ENCODE measurements at places on chromosomes 1 and 21. TPM values are rescaled to one million over a fixed set of nuclear protein-coding genes. Genes with fewer than 3 reads are reported as not detected.

DNA sequence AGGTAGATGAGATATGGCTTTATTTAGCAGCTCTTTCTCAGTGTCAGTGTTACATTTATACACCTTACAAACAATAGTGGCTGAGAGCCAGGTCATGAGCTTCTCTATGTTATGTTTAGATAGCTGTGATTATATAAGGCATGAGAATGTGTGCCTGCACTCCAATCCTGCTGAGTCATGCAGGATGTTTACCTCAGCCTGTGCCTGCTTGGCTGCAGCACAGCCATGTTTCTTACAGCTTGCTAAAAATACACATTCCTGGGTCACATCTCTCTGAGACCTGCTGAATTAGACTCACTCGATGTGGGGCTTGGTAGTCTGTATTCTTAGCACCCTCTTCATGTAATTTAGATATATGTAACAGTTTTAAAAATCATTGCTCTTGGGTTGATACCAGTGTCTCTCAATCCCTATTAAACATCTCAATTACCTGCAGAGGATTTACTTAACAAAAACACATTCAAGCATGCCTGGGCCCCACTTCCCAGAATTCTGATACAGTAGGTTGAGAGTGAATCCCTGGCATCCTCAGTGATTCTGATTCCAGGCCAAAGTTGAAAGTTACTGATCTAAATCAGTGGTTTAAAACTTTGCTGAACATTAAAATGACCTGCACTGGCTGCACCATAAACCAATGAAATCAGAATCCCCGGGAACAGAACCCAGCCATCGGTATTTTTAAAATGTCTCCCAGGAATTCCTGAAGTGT, 107.5 kb downstream of the GDAP2 start:
- DNase-seq: peak; percentile 12
- no peak overlapping the region for H3K4me3 ChIP-seq
- H3K4me1 ChIP-seq: no peaks in the 10 kb centered on the region
- H3K36me3 ChIP-seq: no peaks in the 10 kb centered on the region

Gene LMX1A
- 0.54 TPM for polyA plus RNA-seq

DNA sequence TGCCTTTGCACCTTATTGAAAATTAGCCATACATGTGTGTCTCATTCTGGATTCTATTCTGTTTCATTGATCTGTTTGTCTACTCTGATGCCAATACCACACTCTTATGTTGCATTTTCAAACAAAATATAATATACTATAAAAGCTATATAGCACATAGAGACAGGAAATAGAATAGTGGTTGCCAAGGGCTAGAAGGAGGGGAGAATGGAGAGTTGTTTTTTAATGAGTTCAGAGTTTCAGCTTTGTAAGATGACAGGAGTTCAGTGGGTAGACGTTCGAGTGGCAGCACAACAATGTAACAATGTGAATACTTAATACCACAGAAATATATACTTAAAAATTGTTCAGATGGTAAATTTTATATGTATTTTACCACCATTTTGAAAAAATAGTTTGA, 17.0 kb downstream of the RLF start:
- H3K4me3 ChIP-seq: no peak overlapping the region
- no peak for DNase-seq
- no peaks in the 10 kb centered on the region for H3K36me3 ChIP-seq
- no peaks in the 10 kb centered on the region for H3K4me1 ChIP-seq
- H3K27ac ChIP-seq: no peak overlapping the region
- H3K27me3 ChIP-seq: no peaks in the 10 kb centered on the region

GRCh38 chr1:222104694-222105392, 363.0 kb upstream of the DUSP10 start:
- H3K27me3 ChIP-seq: no peaks in the 10 kb centered on the region
- no peaks in the 10 kb centered on the region for H3K4me1 ChIP-seq
- H3K4me3 ChIP-seq: no peak overlapping the region
- H3K27ac ChIP-seq: no peak overlapping the region

DNA sequence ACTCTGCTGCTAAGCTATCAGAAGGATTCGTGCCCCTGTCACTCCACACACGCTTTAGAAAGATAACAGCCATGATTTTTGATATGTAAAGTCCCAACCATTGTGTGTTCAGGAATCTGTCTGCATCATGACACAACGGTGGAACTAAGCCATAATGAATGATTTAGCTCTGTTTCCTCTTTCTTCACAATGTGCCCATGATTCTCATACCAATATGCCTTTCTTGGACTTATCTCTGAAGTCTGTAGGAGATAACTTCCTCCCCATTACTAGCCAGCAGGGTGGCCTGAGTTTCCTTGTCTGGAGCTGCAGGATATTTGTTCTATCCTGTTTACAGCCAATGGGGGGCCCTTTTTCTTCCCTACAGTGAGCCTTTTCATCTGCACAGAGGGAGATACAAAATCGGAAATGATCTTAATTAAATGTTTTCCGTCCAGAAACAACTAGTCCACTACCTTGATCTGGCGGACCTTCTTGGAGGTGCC, 511.7 kb downstream of the USP25 start:
- H3K36me3 ChIP-seq: no peaks in the 10 kb centered on the region
- H3K4me1 ChIP-seq: no peaks in the 10 kb centered on the region
- no peak overlapping the region for H3K4me3 ChIP-seq
- no peaks in the 10 kb centered on the region for H3K27me3 ChIP-seq
- no peak for DNase-seq
- no peak overlapping the region for H3K27ac ChIP-seq

GRCh38 chr1:184056921-184057555, 5.5 kb downstream of the TSEN15 start:
- no peak overlapping the region for H3K27ac ChIP-seq
- no peaks in the 10 kb centered on the region for H3K27me3 ChIP-seq
- H3K36me3 ChIP-seq: peaks cover 4% of the 10 kb centered on the region
- H3K4me3 ChIP-seq: no peak overlapping the region
- peaks cover 5% of the 10 kb centered on the region for H3K4me1 ChIP-seq

Gene CCDC185
- not detected for polyA plus RNA-seq

Gene FCER1G
- polyA plus RNA-seq: 51.6 TPM

Gene TRIM67
- polyA plus RNA-seq: 0.21 TPM

- no peaks in the 10 kb centered on the region for H3K4me1 ChIP-seq
- H3K36me3 ChIP-seq: no peaks in the 10 kb centered on the region
- H3K4me3 ChIP-seq: no peak overlapping the region
- no peaks in the 10 kb centered on the region for H3K27me3 ChIP-seq
These were observed 200.0 kb downstream of the KCNK2 start for GRCh38 chr1:215282557-215282956.

GRCh38 chr1:38446936-38447335, 400.3 kb upstream of the POU3F1 start:
- no peaks in the 10 kb centered on the region for H3K36me3 ChIP-seq
- H3K27ac ChIP-seq: no peak overlapping the region
- no peak for DNase-seq
- no peaks in the 10 kb centered on the region for H3K4me1 ChIP-seq
- H3K27me3 ChIP-seq: peaks cover 7% of the 10 kb centered on the region

Gene CFHR5
- not detected for polyA plus RNA-seq

DNA sequence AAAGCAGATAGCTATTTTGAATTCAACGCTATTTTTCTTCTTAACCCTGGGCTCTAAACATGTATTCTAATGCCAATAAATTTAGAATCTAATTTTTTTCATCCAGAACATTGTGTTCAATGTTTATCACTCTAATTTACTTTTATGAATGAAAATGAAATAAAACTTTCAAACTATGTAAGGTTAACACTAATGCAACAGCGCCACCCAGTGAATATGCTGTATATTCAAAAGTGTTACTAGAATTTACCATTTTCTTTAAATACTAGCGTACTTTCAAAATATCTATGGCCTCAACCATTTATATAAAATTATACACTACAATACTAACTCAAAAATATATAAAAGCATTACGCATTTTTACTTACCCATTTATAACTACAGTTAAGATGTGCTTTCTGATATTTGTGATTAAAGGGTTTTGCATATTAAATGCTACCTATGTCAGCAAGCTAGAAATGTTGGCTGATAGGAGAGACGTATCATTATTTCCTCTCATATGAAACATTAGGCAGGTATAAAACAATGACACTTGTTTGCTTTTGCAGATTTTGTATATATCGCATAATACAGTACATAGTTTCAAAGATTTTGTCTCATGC, 5.9 kb upstream of the NUF2 start:
- no peak overlapping the region for H3K27ac ChIP-seq
- no peaks in the 10 kb centered on the region for H3K27me3 ChIP-seq
- no peak overlapping the region for H3K4me3 ChIP-seq

DNA sequence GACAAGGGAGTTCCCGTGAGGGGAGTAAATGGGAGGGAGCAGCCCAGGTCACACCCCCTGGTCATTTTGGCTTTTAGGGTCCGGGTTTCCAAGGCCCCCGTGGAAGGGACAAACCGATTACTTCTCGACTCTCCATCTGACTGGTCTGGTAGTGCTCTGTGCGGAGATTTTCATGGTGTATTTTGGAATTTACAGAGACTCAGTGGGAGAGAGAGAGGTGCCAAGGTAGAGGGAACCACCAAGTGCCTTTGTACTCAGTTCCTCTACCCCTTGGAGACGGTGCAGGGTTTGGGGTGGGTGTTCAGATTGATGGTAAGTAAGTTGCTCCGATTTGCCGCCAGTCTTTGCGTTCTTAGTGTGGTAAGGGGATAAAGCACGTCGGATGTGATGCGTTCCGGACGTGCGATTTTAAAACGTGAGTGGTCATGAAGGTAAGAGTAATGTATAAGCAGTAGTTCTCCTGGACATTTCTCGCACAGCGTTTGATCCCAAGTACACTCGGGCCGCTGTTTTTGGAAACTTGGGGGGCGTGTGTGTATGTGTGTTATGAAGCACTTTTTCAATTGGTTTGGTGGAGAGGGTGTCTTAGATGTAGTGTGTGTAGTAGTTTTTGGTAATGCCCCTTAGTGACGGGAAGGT, 682 bp downstream of the SUCO start:
- H3K4me1 ChIP-seq: peaks cover 2% of the 10 kb centered on the region
- peak overlapping the region; percentile 99 for H3K4me3 ChIP-seq
- peak overlapping the region; percentile 100 for H3K27ac ChIP-seq
- no peaks in the 10 kb centered on the region for H3K36me3 ChIP-seq
- no peaks in the 10 kb centered on the region for H3K27me3 ChIP-seq

Gene UAP1
- 57.5 TPM for polyA plus RNA-seq

Gene ANKRD45
- polyA plus RNA-seq: not detected

Gene CD1E
- 0.13 TPM for polyA plus RNA-seq

Gene C8B
- polyA plus RNA-seq: 0.15 TPM

Gene GPR137B
- 6.0 TPM for polyA plus RNA-seq

- no peak overlapping the region for H3K4me3 ChIP-seq
- H3K27me3 ChIP-seq: no peaks in the 10 kb centered on the region
- DNase-seq: no peak
- no peaks in the 10 kb centered on the region for H3K36me3 ChIP-seq
- H3K27ac ChIP-seq: no peak overlapping the region
These were observed 238.6 kb downstream of the TRABD2B start for GRCh38 chr1:47758341-47759250.

Gene SLC19A2
- polyA plus RNA-seq: 1.9 TPM

All from small intestine (tissue), 16 donors.